NCI-H2171 (cell line): ENCODE measurements at places on chromosomes 5 and 9.
A peak's percentile ranks its signal among the peaks of the same experiment; 100 is the strongest.

DNA sequence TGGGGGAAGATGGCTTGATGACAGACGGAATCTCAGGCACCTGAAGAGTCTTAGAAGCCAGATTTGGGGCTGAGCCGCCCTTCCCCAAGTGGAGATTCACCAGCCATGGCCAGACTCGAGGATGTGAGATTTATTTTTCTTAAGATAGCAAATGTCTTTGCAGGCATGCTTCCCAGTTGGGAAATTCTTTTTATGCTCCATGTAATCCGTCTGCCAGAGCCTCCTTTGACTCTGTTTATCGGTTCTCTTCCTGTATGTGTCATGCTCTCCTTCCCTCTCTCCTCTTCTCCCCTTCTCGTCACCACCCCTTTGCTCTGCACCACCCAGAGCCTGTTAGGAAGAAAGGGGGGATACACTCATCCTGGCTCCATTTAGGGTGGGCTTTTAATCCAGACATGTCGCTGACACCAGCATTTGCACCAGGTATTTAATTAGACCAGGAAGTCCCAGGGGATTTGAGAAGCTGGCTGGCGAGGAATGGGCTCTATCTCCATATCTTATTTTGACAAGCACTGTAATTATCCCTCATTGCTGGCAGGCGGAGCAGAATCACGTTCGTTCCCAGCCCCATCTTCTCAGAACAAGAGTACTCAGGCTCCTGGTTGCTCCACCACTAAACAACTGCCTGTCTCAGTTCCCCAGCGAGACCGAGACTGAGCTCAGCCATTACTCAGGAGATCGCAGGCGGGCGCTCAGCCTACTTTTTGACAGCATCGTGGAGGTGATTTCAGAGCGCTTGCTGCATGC is 50.9 kb downstream of the KCNIP1 start:
- DNase-seq = peak; percentile 48

DNA sequence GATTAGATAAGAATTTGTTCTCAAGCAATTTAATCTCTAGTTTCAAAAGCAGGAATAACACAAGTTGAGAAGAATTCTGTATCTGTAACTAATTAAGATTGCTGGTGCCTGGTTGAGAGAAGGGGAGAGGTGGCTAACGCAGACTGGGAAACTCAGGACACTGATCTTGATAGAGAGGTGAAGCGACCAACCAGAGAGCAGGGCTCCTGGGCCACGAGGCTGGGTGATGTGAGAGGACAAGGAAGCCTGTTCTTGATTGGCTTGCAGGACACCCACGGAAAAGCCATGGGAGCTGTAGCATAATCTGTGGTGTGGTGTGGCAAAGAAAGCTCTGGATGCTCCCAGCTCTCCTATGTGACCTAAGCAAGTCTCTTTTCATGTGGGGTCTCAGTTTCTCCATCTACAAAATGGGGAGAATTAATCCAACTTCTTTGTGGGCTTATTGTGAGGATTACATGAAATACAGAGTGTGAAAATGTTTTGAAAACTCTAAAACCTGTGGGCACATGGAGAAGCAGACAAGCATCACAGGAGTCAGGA is 594.1 kb upstream of the BRINP1 start:
- DNase-seq = no peak

DNA sequence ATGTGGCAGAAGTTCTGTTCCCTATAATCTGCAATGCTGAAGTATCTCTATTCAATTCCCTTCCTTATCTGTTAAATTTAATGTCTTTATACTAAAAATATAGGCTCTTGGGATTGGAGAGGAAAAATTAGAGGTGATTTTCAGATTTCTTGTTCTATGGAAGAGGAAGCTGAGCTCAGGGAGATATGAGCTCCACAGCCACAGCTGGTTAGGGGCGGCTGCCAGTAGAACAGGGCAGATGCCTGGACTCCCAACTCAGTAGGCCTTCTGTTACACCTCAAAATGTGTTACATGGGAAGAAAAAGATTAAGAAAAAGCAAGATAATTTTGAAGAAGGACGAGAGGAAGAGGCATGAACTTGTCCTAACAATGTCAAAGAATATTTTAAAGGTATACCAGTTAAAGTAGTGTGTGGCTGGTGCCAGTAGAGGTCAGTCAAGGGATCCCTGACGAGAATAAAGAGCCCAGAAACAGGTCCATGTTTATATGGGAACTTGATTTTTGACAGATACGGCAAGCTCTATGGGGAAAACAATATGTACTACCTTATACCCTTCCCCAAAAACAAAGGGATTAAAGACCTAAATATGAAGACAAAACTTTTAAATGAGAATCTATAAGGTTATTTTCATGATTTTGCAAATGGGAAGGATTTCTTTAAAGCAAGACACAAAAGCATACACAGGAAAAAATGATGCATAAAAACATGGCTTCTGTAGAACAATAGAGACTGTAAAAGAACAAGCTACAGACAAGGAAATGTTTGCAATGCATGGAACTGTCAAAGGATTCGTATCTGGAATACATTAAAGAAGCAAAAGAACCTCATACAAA is 28.7 kb downstream of the DNAJC21 start:
- no peak for DNase-seq

DNA sequence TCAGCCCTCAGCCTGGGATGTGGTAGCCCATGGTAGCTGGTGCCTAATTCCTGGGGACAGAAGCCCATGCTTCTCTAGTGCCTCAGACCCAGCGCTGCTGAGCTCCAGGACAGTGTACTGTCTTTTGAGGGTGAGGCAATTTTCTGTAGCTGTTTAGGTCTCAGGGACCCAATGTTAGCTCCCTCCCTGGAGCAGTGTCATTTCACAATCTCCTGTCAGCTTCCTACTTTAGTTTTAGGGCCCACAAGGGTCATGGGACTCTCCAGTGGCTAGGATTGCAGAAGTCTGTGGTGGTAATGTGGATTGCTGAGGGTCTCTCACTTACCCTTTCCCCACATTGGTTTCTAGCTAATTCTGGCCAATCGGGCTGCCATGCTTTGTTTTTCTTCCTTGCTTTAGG is 67.7 kb upstream of the CCL21 start:
- DNase-seq = no peak

DNA sequence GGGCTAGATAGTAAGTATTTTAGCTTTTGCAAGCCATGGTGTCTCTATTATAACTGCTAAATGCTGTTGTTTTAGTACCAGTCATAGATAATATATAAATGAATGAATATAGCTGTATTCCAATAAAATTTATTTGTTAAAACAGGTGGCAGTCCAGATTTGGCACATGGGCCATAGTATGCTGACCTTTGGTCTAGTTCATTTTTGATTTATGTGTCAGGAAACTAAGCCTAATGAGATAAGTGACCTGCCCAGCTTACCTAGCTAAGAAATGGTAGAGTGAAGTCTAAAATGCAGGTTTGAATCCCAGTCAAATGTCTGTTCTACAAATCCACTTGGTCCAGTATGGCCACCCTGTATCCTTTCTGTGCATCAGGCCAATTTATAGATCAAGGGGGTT is 139.3 kb downstream of the ALDH1A1 start:
- DNase-seq = no peak

DNA sequence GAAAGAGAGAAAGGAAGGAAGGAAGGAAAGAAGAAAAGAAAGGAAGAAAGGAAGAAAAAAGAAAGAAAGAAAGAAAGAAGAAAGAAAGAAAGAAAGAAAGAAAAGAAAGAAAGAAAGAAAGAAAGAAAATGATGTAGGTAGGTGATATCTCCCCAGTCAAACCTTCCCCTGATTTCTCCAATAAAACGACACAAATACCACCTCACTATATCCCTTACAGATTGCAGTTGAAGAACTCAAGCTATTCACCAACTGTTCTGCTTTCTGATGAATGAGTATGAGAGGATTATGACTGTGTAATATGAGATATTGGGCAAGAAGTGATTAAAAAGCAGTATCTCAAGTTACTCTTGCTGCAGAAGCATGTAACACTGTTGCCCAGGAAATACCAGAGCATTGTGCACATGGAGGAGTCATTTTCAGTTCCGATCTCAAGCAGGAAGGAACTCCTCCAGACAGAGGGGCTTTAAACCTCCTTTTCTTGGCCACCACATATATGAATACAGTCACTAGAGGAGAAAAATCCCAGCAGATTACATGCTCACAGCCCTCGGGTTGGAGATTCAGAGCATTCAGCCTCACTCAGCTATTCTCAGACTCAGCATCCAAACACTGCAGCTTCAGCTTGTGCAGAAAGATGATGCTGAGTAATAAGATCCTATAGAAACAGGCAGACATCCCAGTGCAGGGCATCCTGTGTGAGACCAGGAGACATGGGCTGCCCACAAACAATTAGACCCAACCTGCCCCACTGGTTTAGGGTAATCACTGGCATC is 61.4 kb downstream of the UGCG start:
- DNase-seq = peak; percentile 49

- DNase-seq = no peak
Measured at GRCh38 chr5:104353371-104353770, 790.8 kb upstream of the NUDT12 start.

GRCh38 chr5:66992547-66992946 is 204.1 kb downstream of the CD180 start:
- no peak for DNase-seq

- no peak for DNase-seq
Measured at GRCh38 chr9:20683351-20684034, 566 bp upstream of the FOCAD start.

- DNase-seq = no peak
Measured at GRCh38 chr9:22053178-22053577, 44.1 kb upstream of the CDKN2B start.

- no peak for DNase-seq
Measured at GRCh38 chr5:145697251-145697990, 137.7 kb downstream of the PRELID2 start.

GRCh38 chr5:92518318-92518904 is 1062.6 kb downstream of the NR2F1-AS1 start:
- no peak for DNase-seq

DNA sequence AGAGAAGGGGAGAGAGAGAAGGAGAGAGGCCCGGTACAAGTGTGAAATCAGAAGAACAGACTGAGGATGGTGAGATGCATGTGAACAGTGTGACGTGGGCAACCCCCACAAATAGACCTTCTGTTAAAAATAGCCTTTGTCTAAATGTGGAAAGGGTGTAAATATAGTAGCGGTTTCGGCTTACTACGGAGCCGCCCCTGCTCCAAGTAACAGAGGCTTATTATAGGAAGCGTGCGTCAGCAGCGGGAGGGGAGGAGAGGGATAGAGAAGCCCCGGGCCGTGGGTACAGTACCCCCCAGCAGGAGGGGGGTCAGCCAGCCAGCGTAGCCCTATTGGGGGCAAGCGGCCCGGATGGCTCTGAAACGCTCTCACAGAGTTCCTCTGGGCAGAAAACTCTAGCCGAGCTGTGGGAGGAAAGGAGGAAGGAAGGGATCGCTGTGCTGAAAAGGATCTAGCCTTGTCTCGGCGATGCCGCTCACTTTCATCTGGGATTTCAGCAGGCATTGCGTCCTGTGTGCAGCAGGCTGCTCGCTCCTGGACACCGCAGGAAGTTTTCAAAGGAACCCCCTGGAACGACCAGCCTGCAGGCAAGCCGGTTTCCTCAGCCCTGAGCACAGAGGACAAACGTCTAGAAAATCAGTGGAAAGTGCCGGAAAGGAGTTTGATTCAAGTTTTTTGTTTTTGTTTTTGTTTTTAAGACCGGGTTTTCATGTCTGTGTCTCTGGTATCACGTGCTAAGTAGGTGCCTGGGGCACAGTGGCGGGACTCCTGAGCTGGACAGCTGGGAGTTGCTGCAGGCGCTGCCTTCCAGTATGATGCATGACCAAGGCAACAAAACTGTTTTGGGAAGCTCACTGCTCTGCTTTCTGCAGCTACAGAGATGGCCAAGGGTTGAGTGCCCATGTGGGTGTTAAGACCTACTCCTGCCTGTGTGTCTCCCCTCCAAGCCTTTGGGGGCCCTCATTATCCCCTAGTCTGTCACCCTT is 146.6 kb downstream of the SEC61B start:
- no peak for DNase-seq

- DNase-seq = peak; percentile 87
Measured at GRCh38 chr5:88268385-88269184, at the start of gene TMEM161B. Gene TMEM161B, minus strand, starts transcription at chr5:88268845. Its CDS starts 122 bp downstream, at chr5:88268723.

- DNase-seq = no peak
Measured at GRCh38 chr9:27714388-27714787, 141.1 kb upstream of the C9orf72 start.

- no peak for DNase-seq
Measured at GRCh38 chr5:169119288-169120048, 181.5 kb downstream of the SLIT3 start.

DNA sequence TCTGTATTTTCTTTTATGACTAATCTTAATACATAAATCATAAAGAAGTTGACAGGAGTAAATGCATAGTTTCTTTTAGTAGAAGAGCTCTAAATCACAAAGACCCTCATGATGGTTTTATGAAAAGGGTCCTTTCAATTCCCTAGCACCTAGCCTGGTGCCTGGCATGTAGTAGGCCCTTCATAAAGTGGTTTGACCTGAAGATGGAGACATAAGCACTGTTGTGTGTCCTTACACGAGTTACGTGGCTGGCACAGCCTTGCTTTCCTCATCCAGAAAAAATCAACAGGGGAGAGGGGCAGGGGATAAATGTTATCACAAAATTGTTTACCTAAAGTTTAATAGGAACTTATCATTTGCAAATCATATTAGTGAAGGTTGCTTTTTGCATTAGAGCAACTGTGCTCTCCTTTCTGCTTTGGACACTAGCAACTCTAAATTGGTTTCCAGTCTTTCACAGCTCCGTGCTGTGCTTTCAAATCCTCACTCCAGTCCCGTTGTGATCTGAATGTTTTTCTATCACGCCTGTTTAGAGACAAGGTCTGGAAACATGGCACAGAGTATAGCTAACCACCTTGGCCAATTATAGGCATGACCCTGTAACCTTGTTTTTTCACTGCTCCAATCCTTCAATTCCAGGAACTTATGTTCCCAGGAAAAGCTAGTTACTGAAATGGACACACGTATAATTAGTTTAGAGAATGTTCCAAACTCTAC is 55.7 kb downstream of the ARL15 start:
- DNase-seq = no peak

DNA sequence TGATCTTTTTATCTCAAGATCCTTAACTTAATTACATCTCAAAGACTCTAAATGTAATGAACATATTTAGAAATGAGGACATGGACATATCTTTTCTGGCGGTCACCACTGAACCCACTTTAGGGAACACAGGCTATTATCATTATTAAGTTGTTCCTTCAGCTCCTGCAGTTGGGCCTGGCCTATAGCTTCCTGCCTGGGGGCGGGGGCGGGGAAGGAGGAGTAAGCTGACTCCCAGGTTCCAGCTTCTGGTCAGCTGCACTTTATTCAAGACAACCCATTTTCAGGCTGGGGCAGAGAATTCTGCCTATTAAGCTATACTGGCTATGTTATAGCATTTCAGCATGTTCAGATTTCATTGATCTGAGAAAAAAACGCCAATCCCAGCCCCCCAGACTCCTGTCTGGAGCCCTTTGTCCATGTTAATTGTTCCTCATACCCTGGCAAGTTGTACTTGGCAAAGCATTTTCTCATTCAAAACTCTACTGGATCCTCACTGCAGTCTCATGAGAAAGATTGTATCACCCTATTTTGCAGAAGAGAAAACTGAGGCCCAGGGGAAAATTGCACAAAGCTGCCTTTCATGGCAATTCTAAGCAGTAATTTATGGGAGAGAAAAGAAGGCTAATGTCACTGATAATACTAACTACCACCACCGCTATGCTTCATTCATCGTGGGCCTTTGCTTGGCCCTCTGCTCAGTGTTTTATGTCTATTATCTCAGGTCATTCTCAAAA is 25.1 kb downstream of the COL15A1 start:
- no peak for DNase-seq

GRCh38 chr9:121285835-121286687 is 18.1 kb downstream of the GSN start:
- DNase-seq = no peak
